ENCODE measurements at places on chromosomes 12 and 14.

GRCh38 chr14:75837151-75837787, 144.5 kb downstream of the TGFB3 start:
- DNase-seq, result no peak

DNA sequence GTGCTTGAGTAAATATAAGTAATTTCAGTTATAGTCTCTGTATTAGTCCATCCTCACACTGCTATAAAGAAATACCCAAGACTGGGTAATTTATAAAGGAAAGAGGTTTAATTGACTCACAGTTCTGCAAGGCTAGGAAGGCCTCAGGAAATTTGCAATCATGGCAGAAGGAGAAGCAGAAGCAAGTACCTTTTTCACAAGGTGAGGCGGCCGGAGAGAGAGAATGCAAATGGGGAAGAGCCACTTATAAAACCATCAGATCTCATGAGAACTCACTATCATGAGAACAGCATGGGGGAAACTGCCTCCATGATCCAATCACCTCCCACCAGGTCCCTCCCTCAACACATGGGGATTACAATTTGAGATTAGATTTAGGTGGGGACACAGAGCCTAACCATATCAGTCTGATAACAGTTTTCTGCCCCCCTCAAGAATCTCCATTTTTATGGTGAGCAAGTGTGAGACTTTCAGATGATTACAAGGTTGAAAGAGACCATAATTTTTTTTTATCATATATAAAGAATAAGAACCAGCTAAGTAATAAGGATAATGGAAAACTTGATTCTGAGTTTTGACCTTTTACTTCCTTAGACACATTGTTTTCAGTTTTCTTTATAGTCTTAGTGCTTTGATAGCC, 35.6 kb downstream of the LEMD3 start:
- no peak for DNase-seq

DNA sequence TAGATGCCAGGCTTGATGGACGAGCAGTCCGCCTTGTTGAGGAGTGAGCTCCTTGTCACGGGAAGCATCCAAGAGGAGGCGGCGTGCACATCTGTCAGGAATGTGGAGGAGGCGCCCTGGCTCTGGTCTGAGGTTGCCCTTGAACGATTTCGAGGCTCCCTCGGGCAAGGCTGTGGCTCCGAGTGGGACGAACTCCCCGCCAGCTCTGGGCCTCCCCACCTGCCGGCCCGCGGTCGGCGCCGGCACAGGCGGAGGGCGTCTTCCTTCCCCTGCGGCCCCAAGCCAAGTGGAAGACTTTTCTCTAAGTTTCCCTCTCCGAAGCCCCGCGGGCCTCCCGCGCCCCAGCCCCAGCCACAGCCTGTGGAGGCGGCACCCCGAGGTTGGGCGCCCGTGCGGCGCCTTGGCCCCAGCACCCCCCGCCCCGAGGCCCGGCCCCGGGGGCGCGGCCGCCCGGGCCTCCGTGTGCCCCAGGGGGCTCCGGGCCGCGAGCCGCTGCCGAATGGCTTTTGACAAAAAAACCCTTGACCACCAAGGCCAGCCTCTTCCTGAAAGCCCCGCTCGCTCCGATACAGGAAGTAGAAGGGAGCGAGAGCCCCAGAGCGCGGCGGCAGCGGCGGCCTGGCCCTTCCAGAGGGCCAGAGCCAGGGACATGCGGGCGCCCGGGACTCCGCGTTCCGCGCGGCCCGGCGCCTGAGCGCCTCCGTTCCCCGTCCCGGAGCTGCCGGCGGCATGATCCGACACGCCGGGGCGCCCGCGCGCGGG, at the start of gene RIN3:
RIN3 (plus strand) TSS at position 578 of the 762 bp plus-strand sequence; CDS start at position 730, 152 bp downstream.
- DNase-seq, result peak; percentile 24

GRCh38 chr14:51202914-51203665, 37.0 kb upstream of the TMX1 start:
- no peak for DNase-seq

- no peak for DNase-seq
Observed at GRCh38 chr12:92147491-92147890, 1.8 kb upstream of the BTG1 start.

GRCh38 chr14:52563120-52563519, 10.5 kb downstream of the GPR137C start:
- DNase-seq, result peak; percentile 19

DNA sequence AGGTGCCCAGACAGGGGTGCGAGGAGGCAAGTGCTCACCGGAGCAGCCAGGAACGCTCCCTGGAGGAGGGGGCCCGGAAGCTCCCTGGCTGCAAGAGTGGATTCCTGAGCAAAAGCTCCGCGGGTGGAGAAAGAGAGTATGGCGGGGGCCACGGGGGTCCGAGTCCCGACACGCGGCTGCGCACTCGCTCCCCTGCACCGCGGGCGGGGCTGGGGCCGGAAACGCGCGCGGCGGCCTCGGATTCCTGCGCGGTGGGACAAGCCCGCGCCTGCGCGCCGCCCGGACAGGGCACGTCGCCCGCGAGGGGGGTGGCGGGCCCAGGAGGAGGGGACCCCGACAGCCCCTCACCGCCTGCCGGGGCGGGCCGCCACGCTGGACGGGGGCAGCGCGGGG, 27.8 kb upstream of the GPR132 start:
- peak; percentile 37 for DNase-seq

GRCh38 chr12:45504316-45505010, 225.0 kb upstream of the ARID2 start:
- DNase-seq, result no peak

DNA sequence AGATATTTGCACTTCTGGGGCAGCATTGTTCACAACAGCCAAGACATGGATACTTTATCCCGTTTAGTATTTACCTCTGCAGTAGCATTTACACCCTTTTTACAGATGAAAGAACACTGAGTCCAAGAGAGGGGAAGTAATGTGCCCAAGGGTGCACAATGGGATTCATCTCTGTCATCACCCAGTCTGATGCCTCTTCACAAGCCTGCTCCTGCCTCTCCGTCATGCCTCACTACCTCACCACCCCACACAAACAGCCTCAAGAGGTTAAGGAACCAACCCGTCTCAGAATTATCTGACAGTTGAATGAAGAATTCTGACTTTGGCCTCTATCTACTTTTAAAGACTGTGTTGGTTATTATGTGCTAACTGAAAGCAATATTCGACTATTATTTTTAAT, 368.4 kb downstream of the ATP23 start:
- DNase-seq, result no peak

DNA sequence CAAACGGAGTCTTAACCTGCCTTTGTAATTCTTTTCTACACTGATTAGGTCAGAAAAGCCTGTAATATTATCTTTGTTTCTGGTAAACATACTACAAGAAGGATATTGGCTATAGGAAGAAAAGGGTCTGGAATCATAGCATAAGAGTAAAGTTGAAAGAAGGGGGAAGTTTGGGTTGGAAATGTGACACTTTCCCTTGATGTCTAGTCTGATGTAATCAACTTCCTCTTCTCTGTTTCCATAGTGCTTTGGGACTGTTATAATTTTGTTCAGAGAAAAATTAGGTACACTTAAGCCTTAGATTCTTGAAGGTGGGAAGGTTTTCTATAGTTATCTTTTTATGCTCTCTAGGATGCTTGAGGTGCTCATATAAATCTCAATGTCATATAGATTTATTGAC, 322.2 kb downstream of the AEBP2 start:
- no peak for DNase-seq

- no peak for DNase-seq
Observed at GRCh38 chr12:91555436-91556415, 373.1 kb upstream of the DCN start.

DNA sequence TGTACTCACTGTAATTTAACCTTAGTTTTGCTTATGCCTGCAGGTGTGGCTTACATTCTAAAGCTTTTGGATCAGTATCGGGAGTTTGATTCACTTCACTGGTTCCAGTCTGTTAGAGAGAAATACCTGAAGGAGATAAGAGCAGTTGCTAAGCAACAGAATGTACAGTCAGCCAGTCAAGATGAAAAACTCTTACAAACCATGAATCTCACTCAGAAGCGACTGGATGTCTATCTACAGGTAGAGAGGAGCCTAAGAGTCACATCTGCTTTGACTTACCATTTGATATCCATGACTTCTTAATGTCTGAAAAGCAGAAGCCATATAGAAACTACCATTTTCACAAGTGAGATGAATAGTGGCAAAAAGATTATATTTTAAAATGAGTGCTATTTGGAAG, 56.5 kb downstream of the WASHC4 start:
- no peak for DNase-seq

GRCh38 chr12:43198608-43199007, 353.4 kb downstream of the ADAMTS20 start:
- no peak for DNase-seq

GRCh38 chr14:73467800-73468199, 9.5 kb upstream of the NUMB start:
- DNase-seq, result no peak

GRCh38 chr14:31556191-31556590, 5.0 kb upstream of the NUBPL start:
- DNase-seq, result no peak

DNA sequence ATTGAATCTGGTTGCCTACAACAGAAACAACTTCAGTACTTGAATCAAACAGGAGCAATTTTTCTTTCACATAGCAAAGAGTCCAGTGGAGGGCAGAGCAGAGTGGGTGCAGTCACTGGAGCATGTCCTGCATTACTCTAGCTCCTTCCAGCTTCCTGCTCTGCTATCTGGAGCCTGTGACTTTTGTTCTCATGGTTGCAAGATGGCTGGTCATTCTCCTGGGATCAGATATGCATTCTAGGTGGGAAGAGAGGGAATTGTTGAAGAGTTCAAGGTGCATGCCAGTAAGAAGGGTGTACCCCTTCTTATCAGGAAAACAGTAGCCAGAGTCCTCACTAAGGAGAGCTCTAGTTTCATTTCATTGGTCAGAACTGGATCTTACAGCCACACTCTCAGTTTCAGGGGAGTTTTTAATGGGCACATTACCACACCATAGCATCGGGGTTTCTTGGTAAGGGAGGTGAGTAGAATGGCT, 8.0 kb downstream of the IFT43 start:
- DNase-seq, result no peak

DNA sequence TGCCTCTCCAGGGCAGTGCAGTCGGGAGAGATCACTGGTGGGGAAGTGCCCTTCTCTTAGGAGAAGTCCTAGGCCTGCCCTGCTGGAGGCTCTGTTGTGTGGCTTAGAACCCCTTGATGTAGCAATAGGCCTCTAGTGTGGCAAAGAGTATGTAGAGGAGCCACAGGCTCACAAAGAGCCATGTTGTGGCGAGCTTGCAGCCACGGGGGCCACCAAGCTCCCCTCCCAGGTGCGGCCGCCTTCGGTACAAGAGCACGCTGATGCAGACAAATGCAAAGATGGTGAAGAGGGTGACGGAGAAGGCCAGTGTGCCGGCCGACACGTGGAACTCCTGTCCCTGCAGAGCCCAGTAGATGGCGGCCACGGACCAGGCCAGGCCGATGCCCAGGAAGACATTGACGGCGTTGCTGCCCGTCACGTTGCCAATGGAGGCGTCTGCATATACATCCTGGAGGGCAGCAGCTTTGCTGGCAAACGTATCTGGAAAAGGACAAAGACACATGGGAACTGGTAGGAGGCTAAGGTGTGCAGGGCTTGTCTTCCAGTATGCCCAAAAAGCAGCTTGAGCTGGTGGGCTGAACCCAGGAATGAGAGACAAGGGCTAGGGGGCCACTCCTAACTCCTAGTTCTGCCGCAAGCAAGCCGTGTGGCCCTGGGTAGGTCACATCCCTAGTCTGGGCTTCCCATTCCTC, 142.8 kb downstream of the SLC8A3 start:
- peak; percentile 48 for DNase-seq

GRCh38 chr14:94225460-94226378, 51.6 kb downstream of the PPP4R4 start:
- no peak for DNase-seq

GRCh38 chr14:41915732-41916131, 309.1 kb downstream of the LRFN5 start:
- no peak for DNase-seq

DNA sequence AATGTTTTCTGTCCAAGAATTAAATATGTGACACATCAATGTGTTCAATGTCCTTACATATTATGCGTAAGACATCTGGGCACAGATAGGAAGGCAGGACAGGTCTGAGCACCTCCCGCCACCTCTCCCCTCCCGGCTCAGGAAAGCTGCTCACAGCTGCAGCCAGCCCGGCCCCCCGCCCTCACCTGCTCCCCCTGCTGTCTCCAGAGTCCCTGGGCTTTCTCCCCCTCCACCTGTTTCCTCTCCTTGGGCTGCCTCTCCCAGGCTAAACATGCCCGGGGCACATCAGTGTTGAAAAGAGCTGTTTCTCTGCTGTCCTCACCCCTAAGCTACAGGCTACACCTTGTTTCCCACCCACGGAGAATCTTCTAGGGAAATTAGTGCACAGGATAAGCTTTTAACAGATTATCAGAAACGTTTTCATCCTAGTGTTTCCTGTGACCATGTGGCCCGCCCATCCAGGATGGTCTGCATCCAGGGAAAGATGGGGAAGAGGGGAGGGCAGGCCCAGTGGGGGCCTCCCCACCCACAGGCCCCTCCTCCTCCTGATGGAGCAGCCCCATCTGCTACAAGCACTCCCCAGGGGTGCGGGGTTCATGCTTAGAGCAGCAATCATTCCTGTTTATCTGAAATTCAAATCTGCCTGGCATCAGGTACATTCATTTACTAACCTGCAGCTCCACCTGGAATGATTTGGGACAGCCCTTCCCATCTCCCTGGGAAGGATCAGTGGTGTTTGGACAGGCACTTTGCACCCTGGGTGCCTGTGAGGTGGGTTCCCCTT, 273.8 kb upstream of the SFSWAP start:
- DNase-seq, result no peak

- DNase-seq, result no peak
Observed at GRCh38 chr14:90193925-90194324, 62.4 kb upstream of the PSMC1 start.

DNA sequence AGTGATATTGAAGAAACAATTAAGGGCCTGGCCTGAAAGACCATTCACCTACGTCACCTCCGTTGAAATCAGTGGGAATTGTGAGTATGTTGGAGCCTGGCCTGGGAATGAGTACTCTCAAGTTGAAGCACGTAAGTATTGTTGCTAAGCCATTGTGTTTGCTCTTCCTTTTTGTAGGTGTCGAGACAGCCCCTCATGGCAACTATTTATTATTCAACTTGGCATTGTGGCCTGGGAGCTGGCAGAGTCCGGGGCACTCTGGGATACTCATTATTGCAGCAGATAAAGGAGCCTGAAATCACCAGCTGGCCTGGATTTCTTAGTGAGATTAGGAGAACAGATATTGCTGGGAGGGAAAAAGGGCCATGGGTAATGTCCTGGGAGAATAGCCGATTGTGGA, 147.4 kb downstream of the C12orf75 start:
- DNase-seq, result no peak

GRCh38 chr14:92525322-92526095, 11.9 kb downstream of the RIN3 start:
- DNase-seq, result no peak

DNA sequence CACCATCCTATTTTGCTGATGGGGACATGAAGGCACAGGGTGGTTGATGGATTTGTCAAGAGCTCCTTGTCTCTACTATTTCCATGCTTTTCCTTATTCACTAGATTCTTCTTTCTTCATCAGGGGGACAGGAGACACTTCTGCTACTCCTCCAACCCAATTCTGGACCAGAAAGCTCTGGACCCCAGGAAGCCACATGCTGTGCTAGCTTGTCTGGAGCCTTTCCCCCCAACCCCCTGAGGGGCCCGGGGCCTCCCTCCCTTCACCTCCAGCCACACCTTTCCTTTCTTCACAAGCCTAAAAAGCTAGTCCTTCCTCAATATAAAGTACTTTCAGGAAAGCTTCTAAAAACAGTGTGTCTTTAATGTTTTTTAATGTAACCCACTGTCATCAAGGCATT, 75.1 kb upstream of the CAPRIN2 start:
- no peak for DNase-seq
